Smooth muscle cell of the umbilical artery (primary cell): ENCODE measurements at places on chromosomes 12 and 14. TPM values are rescaled to one million over a fixed set of nuclear protein-coding genes. Genes with fewer than 3 reads are reported as not detected.

The LRRC10 gene
- not detected in 2 replicates for total RNA-seq

The GXYLT1 gene
- total RNA-seq: 14.8 and 33.3 TPM in 2 replicates

The TMEM233 gene
- 0.09 TPM in 1 of 2 replicates, not detected in the other for total RNA-seq

The FAM90A1 gene
- total RNA-seq: under 0.01 and 0.09 TPM in 2 replicates

The RNASE4 gene
- 19.6 and 23.4 TPM in 2 replicates for total RNA-seq
